ENCODE measurements at places on chromosomes 3 and 15.
A peak's percentile ranks its signal among the peaks of the same experiment; 100 is the strongest.

- DNase-seq, result no peak
Observed at GRCh38 chr3:109430911-109431563, 93.7 kb upstream of the DPPA4 start.

- no peak for DNase-seq
Observed at GRCh38 chr3:19457449-19457848, 309.1 kb downstream of the KCNH8 start.

DNA sequence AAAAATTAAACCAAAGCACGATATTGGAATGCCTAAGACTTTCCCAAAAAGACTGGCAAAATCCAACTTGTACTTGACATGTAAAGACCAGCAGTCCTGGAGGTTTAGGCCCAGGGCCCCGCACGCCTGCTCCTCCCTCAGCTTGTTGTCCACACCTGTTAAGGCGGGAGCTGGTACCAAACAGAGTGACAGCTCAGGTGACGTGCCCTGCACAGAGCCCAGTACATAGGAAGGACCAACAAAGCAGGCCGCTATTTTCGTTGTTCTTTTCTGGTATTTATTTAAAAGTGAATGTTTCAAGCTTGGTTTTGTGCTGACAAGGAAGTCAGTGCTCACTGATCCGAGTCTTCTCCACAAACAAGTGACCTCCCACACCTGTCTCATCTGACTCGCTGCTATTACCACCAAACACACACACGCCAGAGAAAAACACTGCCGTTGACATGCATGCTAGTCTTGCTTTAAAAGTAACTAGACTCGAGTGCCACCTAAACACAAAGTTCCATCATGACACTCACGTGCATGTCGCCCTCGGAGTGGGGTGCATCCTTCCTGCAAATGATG, 50.2 kb downstream of the HERC2 start:
- DNase-seq, result no peak

DNA sequence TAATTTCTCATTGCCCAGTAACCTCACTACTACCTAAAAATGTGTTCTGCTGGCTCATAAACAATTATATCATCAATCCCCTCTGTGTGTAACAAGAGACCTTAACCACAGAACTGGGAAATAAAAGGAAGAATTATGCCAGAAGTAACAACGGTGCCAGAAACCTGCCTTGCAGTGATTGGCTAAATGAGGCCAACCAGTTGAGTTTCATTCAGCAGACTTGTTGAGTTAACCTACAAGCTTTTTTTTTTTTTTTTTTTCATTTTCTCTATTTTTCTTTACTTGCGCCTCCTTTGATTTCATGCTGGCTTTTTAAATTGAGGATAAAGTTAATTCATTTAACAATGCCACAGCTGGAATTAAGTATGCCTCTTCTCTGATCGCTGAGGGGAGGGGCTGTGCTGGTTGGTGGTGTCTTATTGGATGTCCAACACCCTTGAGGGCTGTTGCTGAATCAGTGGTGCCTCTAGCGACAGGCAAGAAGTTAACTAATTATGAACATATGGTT, 30.0 kb upstream of the GMNC start:
- no peak for DNase-seq

DNA sequence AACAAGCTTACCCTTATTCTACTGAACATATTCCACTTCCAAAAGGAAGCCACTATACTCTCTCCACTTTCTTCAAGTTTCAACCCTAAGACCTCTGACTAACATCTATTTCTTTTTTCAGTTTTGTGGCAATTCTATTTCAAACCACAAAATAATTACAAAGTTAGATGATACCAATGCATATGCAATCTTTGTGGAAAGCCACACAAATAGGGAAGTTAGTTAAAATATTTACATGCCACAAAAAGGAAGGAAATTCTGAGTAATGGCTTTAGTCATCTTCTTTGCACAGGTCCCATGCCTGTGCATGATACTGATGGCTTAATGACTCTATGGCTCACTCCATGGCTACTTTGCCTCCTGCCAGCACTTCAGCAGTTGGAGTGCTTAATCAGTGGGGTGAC, 57.0 kb upstream of the MCTP2 start:
- DNase-seq, result peak; percentile 77

DNA sequence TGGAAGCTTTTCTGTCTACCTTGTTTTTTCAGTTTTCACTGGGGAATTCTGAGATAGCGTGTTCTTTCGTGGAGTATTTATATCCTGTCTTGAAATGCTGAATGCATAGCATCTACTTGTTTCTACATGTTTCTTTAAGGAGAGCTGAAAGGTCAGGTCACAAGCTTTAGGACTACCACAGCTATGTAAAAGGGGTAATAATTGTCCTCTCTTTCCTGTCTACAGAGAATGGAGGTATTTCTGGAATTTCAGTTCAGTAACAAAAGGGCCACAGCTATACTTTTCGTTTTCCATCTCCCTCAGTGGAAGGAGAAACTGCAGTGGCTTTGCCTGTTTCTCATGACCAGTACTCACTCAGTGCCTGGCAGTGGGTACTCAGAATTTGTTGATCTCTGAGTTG, 4.7 kb downstream of the INAFM2 start:
- DNase-seq, result no peak

DNA sequence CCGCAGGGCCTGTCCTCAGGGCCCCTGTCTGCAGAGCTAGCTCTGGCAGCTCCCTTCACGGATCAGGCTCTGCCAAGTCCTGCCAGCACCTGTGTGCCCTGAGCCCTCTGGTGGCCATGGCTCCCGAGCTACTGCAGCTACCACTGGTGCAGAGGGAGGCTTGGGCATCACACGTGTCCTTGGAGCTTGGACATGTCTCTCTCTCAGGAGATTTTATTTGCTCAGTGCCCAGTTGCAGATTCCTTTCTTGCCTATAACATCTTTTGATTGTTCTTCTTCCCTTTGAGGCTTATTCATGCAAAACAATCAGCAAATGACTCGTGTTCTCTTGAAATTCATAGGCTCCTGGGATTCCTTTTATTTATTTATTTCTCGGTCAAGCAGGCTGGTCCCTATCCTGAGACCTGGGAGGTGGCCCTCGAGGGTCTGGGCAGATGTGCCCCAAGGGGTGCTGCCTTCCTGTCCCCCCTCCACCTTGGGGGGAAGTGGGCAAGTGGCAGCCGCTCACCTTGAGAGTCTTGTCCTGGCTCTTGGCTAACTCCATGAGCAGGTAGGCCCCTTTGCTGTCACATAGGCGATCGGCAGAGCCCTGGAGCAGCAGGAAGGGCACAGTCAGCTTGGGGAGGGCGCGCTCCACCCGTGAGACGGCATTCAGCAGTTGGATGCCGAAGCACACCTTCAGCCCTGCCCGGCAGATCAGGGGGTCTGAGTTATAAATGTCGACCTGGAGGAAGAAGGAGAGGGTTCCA, 21.9 kb downstream of the ABTB1 start:
- DNase-seq, result no peak

GRCh38 chr3:115960799-115961198, 337.5 kb downstream of the GAP43 start:
- DNase-seq, result no peak

GRCh38 chr3:10950476-10951294, 41.9 kb upstream of the SLC6A1 start:
- DNase-seq, result peak; percentile 14

GRCh38 chr3:179454887-179455286, 3.6 kb upstream of the GNB4 start:
- no peak for DNase-seq

DNA sequence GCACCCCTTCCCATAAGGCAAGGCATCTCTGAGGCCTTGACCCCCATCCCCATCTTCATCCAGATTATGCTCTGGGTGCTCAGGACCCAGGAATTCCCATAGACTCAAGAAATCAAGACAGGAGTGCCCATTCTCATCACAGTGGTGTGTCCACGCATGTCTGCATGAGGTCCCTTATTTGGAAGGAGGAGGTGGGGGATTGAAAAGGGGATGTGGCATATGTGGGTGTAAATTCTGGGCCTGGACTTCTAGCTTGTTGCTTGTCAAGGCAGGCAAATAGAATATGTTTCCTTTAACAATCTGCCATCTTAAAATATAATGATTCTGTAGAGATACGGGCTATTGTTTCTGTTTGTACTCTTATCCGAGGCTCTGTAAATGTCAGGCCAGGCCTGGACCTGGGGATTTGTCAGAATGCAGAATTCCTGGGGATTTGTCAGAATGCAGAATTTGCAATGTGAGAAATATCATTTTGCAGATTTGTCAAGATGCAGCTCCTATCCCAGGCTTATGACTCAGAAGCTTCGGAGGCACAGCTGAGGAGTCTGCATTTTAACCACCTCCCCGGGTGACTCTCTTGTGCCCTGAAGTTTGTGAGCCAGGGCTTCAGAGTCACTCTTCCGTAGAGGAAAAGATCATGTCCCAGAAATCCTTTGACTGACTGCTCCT, 157.8 kb downstream of the SV2B start:
- no peak for DNase-seq

GRCh38 chr15:77525400-77525811, 104.7 kb downstream of the HMG20A start:
- no peak for DNase-seq

- no peak for DNase-seq
Observed at GRCh38 chr15:93068581-93069199, 20.3 kb downstream of the RGMA start.

DNA sequence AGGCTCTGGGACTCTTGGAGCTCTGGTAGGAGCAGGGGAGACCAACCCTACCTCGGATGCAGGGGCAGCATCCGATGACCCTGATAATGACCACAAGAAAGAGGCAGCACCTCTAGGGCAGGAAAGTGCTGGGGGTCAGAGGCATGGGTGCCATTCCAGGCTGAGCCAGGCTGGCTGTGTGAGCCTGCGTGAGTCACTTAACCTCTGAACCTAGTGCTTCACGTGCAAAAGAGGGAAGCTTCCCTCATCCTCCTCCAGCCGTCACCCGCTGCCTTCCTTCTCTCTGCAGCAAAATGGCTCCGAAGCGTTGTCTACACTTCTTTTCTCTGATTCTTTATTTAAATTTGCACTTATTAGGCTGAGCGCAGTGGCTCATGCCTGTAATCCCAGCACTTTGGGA, 35.5 kb downstream of the ZDHHC19 start:
- no peak for DNase-seq

GRCh38 chr3:18657858-18658820, 233.0 kb upstream of the SATB1 start:
- no peak for DNase-seq

- DNase-seq, result no peak
Observed at GRCh38 chr15:58511599-58511987, 79.8 kb downstream of the LIPC start.

DNA sequence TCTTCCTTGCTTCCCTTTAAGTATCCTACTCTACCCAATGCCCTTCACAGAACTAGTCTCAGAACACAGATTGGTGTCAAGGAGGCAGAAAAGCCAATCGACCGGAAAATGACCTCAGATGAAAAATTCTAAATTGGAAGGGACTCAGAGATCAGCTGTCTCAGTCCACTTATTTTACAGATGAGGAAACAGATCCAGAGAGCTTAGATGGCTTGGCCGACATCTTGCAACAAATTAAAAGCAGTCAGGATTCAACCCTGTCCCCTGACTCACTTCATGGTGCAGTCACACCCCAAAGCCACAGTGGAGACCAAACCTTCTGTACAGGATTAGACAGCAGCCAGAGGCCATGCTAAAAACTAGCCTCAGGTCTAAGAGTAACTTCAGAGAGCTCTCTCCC, 169.3 kb upstream of the BHLHE40 start:
- DNase-seq, result no peak

DNA sequence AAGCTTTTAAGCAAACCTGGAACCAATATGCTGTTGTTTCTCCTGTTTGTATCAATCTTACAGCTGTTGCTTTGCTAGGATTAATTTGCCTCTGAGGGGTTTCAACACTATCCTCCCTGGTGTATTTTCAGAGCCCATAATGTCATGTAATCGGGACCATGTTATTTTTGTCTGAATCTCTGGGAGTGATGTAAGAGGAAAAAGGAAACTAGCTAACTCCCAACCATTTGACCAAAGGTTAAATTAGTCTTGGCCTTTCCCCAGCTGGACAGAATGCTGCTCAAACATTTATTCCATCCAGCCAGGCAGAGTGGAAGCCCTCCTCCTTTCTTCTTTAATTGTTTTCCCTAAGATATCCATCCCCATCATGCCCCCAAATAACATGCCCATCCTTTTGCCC, 142.2 kb downstream of the ALDH1A2 start:
- DNase-seq, result no peak

- no peak for DNase-seq
Observed at GRCh38 chr15:39594446-39595337, 13.8 kb downstream of the THBS1 start.

DNA sequence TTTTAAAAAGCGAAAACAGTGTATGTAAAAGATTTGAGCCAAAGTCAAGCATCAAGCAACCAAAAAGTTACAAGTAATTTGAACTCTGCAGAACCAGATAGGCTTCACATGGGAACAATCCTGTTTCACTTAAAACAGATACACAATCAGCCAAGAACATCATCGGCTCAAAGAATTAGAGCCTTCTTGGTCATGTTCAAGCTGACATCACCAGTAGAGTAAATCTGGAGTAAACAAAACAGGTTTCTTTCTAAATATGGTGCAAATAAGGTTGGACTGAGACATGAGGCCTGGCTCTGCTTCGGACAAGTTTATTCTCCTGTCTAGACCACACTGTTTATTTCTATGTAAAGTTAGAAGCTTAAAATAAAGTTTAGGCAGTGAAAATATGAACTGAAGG, 116.0 kb downstream of the GMNC start:
- DNase-seq, result no peak

- DNase-seq, result no peak
Observed at GRCh38 chr3:107870096-107870495, 220.7 kb downstream of the CD47 start.

GRCh38 chr3:114632757-114633424, 339.1 kb downstream of the TIGIT start:
- no peak for DNase-seq

All from HL-60 (cell line).